ENCODE measurements at places on chromosomes 1 and 21.

DNA sequence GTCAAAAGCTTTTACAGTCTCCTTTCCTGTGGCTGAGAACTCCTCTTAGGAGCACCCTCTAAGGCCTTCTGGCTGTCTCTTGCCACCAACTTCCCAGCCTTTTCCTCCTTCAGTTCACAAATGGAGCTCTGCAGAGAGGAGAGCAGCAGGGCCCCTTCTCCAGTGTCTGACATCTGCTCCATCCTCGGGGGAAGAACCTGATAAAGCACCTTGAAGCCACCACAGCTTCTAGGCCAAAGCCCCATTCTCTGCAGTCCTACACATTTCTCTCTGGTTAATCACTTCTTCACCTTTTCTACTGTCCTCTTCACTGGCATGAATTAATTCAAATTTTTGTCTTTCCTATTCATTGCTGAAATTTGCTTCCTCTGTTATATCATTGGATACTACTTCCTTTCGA, 378.1 kb upstream of the POU3F1 start:
- no peak for DNase-seq

DNA sequence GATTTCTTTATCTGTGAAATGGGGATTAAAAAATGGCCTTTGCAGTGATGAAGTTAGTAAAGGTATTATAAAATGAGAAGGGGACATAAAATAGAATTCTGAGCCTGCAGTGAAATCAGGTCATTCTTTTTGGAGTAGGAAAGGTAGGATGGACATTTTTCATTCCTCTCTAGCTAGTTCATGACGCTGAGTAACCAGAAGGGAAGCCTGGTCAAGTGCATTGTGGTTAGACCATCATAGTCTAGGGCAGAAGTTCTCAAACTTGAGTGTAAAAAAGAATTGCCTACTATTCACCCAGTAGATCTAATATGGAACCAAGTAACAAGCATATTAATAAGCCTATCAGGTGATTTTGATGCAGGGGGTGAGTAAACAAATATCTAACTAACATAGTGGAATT, 50.8 kb downstream of the TGFB2 start:
- no peak for DNase-seq

- DNase-seq, result no peak
These were observed 104.4 kb downstream of the UCHL5 start for GRCh38 chr1:192954705-192955265.

- DNase-seq, result no peak
These were observed 68.1 kb downstream of the ALPL start for GRCh38 chr1:21577324-21577723.

DNA sequence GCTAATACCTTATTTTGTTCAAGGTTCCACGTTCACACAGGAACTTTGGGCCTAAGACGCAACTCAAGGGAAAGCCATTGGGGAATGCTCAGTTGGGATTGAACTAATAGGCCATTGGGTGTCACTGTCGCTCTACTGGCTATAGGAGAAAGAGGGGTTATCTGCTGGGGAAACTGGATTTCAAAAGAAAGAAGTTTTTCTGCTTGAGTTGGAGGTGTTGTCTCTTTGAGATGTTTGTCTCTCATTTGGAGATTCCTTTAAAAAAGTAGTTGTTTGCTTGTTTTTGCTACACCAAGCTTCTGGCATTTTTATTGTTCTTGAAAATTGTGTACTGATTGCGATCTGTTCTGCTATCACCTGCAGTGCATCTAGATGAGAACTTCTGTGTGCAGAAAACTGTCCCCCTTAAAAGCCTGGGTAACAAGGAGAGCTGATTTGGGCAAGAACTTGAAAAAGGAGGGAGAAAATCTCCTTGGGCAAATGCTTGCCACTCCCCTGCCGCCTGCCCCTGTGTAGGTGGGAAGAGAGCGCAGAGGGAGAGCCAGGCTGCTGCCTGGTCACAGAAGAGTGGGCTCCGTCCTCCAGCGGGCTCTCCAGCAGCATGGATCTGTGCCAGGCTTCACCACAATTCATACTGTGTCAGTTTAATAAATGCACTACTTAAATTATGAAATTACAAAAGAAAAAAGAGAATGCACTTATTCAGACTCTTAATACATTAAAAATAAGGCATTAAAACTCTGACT, 39.9 kb downstream of the PEX14 start:
- DNase-seq, result no peak

GRCh38 chr1:179779645-179780272, 36.7 kb downstream of the FAM163A start:
- DNase-seq, result no peak

GRCh38 chr1:84847253-84848250, 45.5 kb downstream of the LPAR3 start:
- DNase-seq, result no peak

DNA sequence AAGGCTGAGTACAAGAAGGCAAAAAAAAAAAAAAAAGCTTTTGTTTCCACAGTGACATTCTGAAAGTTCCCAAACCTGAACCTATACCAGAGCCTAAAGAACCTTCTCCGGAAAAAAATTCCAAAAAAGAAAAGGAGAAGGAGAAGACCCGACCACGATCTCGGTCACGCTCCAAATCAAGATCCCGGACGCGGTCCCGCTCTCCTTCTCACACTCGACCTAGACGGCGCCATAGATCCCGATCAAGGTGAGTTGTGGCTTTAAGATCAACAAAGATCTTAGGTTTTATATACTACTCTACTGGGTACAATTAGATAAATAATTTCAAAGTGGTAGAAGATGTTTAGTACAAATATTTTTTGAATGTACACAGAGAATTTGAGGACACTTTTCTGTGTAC, 9.3 kb downstream of the SRRM1 start:
- no peak for DNase-seq

DNA sequence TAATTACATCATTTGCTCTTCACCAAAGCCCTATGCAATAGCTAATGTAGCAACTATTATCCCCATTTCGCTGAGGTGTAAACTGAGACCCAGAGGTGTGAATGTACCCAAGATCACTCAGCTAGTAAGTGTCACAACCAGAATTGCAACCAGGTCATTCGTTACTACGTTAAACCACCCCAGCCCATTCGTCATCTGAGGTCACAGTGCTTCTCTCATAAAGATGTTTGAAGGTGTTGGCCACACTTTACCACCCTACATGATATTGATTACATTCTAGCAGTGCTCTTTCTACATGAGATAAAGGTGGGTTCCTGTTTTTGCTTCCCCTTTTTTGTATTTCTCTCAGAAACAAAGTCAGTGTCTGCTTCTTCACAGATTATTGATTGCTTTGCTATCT, 195.3 kb downstream of the ZBTB18 start:
- no peak for DNase-seq

- DNase-seq, result peak; percentile 34
These were observed 94.9 kb downstream of the DYRK1A start for GRCh38 chr21:37461479-37461878.

DNA sequence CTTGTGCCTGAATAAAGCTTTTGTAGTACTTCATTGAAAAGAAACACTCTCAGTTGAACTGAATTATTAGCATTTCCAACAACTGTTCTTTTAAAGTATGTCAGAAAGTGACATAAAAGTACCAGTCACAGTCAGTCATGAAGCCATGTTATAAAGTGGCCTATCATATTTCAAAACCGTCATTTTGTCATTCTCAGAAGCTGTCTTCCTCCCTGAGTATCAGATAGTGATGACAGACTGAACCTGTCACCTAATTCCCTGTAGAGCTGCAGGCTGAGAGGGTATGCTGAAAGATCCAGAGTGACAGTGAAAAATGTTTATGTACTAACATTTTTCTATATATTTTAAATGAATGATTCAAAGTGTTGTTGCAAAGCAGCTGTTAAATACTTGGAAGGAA, 1121.7 kb upstream of the PRMT6 start:
- DNase-seq, result no peak

GRCh38 chr1:2060535-2060934, 10.3 kb downstream of the PRKCZ start:
- no peak for DNase-seq

DNA sequence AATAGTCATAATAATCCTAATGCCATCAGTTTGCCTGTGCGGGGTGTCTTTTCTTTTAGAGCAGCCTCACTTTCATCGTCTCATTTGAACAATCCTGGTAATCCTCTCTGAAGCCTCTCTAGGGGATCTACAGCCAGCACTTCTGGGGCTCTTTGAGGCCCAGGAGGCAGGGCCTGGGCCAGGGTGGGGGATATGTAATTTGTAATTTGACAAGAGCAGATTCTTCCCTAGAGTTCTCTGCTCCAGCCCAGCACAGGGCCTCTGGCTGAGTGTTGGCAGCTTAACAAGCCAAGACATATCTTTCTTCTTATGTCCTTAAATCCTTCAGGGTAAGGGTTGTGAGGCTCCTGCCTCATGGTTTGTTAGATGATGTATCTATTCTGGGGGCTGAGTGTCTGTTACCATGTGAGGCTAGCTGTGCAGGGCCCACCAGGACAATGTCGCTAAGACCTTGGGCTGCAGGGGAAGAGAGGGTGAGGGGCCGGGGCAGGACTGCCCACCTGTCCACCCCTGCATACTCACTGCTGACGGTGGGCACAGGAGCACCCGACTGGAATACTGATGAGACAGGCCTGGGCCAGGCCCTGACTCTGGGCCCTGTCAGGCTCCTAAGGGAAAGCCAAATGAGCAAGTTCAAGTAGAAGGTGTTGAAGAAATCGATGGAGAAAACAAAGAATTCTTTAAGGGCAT, 45.3 kb upstream of the PARP1 start:
- no peak for DNase-seq

DNA sequence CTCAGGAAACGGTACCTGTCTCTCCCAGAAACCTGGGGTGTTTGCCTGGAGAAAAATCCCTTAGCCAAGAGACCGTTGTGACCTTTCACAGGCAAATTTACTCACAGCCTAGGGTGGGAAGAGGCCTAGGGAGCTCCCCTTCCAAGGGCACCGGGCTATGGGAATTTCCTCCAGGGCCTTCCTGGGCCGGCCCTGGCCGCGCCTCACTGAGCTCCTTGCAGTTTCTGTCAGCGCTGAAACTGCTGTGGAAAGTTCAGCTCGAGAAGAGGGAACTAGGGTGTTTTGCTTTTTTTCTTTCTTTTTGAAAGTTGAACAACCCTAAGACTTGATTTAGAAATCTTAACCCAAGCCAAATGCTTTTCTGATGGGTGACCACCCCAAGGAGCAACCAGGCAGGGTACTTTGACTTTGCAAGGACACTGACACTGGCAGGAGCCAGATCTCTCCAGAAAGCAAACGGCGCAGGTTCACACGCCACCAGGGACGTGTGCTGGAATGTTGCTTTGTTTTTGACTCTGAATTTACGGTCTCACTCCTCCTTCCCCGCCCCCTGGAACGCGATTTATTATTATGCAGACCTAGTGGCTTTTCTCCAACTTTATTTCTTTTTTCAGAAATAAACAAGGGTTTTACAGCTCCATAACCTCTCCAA, 229.6 kb upstream of the JUN start:
- DNase-seq, result peak; percentile 24

DNA sequence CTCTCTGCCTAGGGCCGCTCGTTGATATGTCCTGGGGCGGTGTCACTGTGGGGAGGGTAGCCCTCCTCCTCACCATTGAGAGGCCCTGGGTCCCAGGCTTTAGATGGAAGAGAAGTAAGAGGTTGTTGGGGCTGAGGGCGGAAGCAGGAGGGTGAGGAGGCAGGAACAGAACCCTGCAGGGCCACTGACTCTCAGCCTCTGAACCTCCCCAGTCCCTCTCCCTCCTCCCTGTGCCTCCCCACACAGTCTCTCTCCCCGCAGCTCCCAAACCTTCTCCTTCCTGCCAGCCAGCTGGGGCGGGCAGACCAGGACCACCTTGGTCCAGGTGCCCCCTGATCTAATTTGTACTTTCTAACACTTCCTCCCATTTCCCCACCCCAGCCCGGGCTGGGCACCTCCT, 14.3 kb upstream of the FAM131C start:
- no peak for DNase-seq

DNA sequence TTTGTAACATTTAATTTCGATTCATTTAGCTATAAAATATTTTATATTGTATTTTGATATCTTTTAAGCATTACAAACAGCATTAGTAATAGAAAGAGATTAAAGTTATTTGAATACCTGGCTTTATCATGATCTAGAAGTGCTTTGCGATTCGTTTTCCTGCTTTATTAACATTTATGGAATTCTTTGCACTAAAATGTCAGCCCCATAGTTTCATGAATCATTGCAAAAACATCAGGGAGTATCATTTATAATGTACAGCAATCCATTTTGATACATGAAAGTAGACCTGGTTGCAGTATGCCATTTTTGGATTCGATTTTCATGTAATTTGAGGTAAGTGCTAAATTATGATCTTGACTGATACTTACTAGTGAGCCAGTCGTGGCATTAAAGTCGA, 108.0 kb upstream of the DPYD start:
- no peak for DNase-seq

DNA sequence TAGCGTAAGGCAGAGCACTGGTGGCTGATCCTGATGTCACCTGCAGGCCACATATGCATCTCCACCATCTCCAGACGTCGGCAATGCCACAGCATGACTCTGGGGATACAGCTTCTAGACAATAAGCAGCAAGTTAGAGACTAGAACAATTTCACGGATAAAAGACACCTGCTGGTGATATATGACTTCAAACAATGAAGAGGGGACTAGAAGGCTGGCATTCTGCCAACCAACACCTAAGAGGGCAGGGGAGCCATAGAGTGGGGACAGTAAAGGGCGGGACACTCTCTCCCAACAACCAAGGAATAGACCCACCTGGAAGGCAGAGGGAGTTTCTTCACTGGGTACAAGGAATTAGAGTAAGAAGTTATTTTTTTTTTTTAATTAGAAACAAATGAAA, 126.7 kb downstream of the SIM2 start:
- DNase-seq, result no peak

- no peak for DNase-seq
These were observed 31.8 kb upstream of the ZNF644 start for GRCh38 chr1:91053630-91054029.

All from GM20000 (cell line).